Cerebellum (tissue), 4 donors: ENCODE measurements at places on chromosomes 6 and 20. TPM values are rescaled to one million over a fixed set of nuclear protein-coding genes. Genes with fewer than 3 reads are reported as not detected.

DNA sequence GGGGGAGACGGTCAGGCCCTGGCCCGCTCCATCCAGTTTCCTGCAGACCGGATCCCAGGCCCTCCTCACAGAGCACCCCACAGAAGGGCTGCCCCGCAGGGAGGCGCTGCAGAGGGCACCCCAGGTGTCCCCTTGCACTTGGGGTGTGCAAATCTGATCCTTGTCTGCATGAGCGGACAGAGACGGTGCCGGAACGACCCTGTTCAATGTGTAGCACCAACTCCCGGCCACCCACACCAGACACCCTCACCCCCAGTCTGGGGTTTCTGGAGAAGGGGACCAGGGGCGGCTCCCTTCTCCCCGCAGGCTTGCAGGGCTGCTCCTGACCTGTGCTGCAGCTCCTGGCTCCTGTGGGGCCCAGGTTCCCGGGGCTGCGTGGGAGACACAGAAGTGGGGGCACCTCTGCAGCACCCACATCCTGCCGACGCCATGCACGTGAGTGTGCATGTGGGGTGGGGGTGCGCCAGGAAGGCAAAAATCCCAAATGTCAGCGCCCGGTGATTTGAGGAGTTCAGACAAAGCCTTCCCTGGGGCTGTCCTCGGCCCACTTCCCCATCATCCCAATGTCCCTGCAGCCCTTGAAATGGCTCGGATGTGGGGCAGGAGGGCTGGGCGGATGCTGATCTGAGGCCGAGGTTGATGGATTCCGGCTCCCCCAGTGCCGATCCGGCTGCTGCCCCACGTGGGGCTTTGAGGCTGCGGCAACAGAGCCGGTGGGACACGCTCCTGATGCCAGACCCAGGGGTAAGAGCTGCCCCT, 85.3 kb upstream of the BHLHE23 start:
- DNase-seq: no peak

DNA sequence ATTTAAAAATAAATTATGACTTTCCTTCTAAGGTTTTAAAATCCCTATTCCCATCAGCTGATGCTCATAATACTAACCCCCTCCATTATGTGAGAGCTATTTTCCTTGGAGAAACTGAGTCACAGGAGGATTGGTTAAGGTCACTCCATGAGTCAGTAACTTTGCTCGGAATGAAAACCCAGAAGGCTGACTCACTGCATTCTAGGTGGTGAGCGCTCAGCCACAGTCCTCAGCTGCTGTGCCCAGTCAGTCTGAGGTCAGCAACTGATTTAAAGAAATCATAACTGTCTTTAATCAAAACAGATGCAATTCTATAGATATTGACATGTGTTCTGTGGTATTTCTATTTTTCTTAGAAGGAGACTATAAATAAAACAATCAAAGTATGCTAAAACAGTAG, 359.2 kb downstream of the GJA1 start:
- DNase-seq: no peak

GRCh38 chr6:142803032-142803431, 141.9 kb downstream of the HIVEP2 start:
- DNase-seq: no peak

DNA sequence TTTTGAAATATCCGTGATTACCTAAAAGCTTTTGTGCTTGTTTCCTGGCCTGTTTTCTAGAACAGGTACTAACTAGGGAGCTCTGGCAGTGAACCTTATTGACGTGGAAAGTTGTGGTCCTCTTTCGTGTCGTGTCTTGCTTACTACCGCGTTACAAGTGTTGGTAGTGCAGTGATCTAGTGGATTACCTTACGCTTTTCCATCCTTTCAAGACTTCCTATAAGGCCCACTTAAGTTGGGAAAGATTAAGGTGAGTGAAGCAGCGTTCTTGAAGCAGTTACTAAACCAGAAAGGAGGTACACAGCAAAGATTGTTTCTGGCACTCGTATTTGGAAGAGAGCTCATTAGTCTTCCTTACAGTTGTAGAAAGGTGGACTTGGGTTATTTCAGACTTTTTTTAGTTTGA, 1.9 kb downstream of the PNRC1 start:
- no peak for DNase-seq

Gene DPPA5
- total RNA-seq: not detected

Gene DEFB132
- total RNA-seq: not detected

GRCh38 chr6:134400941-134401340, 83.0 kb upstream of the SGK1 start:
- DNase-seq: no peak

- DNase-seq: no peak
Measured at GRCh38 chr6:168260420-168260987, 59.1 kb downstream of the DACT2 start.

Gene VNN1
- 0.09 TPM for total RNA-seq

Gene MEI4
- total RNA-seq: 0.73 TPM

DNA sequence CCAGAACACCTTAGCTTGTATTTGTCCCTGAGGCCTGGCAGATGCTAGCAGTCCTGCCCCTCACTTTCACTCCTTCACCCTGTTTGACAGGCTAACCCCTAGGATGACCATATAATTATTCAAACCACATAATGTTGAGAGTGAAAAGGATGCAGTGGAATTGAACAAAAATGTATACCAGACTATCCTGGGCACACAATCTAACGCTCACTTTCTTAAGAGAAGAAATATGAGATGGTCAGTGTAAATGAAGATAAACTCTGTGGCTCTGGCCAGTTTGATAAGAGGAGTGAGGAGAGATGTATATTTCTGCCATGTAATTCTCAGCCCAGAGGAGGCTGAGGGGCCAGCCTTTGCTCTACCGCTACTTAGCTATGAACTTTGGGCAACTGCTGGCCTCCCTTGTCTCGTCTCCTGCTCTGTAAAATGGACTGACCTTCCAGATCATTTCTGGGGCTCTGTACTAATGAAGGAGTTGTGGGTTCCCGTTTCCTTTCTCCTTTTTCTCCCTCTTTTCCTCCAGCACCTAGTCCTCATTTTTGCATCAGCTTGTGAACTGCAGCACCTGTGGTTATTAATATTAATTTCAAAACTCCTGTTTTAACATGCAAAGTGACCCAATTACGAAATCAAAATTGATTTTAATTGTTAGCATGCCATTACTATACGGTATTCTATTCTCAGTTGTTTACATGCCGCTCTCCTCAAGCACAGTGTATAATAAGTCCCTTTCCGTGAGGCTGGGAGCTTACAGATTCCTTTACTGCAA, 92.5 kb upstream of the IYD start:
- no peak for DNase-seq

GRCh38 chr20:25369971-25370370, 20.7 kb downstream of the ABHD12 start:
- DNase-seq: no peak

Gene SPEF1
- 1.00 TPM for total RNA-seq

Gene PABPC1L
- 11.1 TPM for total RNA-seq

DNA sequence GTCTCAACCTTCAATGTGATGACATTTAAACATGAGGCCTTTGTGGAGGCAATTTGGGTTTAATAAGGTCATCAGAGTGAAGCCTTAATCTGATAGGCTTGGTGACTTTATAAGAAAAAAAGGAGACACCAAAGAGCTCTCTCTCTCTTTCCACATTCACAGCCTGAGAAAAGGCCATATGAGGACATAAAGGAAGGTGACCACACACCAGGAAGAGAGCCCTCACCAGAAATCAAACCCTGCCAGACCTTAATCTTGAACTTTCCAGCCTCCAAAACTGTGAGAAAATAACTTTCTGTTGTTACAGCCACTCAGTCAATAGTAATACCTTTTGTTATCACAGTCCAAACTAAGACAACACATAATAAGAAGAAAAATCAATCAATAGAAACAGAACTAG, 47.7 kb downstream of the COL12A1 start:
- DNase-seq: no peak

DNA sequence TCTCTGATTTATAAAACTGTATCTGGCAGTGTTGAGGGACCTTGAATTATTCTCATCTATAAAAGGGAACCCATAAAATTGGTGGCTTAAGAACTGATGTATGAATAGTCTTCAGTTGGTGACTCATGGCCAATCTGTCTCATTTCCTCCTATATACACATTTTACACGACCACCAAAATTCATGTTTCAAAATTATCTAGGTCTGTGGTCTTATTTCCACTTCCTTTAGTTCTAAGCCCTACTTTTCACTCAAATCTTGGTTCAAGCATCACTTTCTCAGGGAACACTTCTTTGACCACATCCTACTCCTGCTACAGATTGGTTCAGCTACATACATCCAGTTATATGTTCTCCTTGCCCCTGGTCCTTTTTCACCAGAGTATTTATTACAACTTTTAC, 18.6 kb upstream of the ENPP1 start:
- no peak for DNase-seq

DNA sequence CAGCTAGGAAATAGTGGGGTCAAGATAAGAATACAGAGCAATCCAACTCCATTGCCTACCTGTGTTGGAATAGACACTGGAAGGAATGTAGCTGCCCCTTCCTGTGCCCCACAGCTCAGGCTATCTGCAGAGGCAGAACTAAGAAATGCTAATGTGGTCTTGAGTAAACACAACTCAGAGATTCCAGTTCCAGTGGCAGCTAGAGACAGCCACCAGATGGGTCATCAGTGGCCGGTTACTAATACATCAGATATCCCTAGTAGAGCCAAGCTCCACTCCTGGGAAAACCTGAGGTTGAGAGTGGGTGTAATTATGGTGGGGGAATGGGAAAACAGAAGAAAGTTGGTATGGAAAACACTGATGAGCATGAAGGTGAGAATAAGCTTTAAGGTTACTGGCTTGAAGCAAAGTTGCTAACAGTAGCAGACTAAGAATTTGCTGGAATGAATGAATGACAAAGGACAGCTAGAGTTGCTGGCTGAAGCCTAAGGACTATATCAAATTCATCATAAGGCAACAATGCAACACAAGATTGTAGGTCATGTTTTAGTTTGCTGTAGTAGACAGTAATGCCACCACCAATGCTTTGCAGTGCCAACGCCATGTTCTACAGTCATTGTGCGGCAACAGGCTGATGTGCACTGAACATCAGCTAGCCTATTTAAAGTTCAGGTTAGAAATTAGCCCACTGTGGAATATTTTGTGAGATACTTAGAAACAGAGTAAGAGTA, 28.3 kb upstream of the FAM83C start:
- DNase-seq: no peak

- no peak for DNase-seq
Measured at GRCh38 chr6:145904391-145904790, 59.8 kb downstream of the SHPRH start.

- DNase-seq: no peak
Measured at GRCh38 chr20:23046431-23046830, 3.0 kb downstream of the THBD start.

DNA sequence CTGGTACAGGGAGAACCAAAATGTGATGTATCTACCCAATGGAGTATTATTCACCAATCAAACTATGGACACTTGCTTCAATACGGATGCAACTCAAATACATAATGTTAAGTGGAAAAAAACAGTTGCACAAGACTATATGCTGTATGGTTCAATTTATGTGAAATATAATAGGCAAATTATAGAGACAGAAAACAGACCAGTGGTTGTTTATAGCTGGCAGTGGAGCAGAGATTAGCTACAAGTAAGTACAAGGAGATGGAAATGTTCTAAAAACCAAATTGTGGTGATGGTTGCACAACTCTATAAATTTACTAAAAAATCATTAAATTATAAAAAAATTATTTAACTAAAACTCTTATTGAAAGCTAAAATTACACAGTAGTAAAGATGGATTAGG, 113.2 kb downstream of the PRDM1 start:
- no peak for DNase-seq

DNA sequence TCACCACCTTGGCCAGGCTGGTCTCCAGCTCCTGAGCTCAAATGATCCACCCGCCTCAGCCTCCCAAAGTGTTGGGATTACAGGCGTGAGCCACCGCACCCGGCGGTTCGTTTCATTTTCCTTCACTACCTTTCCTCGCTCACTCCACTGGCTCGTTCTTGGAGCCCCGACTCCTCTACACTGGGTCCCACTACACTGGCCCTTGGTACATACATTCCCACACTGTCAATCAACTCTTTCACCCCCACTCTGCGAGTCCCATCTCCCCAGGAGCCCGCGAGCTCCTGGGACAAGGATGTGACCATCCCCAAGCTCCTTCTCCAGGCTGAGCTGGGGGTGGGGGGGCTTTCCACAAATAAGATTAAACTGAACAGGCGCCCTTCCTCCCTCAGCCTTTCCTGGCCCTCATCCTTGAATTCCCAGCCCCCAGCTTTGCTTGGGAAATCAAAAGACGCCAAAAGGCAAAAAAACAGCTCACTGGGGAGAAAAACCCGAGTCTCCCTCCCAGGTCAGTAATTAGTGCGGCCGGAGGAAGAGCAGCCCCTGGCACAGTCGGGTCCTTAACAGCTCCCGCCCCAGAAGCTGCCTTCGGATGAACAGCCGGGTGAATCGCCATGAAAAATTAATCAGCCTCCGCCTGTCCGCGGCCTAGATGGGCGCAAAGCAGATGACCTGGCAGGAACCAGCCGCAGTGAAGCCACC, 42.8 kb upstream of the LY86 start:
- DNase-seq: no peak

DNA sequence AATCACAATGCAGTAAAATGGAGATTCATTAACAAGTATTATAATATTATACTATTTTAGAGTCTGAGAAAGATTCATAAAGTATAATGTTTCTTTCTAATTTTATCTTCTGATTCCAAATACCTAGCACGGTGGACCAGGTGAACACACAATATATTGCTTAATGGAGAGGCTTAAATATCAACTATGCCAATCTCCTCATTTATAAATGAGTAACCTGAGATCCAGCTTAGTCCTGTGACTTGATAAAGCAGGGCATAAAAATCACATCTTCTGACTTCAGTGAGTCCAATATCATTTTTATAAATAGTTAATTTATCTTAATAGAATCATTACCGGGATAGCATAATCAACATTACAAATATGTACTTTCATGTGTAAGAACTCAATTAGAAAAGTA, 144.4 kb upstream of the GJE1 start:
- DNase-seq: no peak

Gene RIPPLY2
- total RNA-seq: 8.0 TPM

Gene ARMC12
- total RNA-seq: 0.54 TPM

GRCh38 chr20:19212469-19212815, at the start of gene SLC24A3:
Gene SLC24A3, plus strand, starts transcription at chr20:19212642.
- DNase-seq: peak; percentile 5

Gene GMEB2
- 7.3 TPM for total RNA-seq

- DNase-seq: no peak
Measured at GRCh38 chr6:79420054-79420453, 117.2 kb downstream of the LCA5 start.

Gene TAP2
- 4.4 TPM for total RNA-seq

Gene LINC00237
- total RNA-seq: 0.45 TPM
